WTC11 (cell line): ENCODE measurements at places on chromosomes 12 and 14. TPM values are rescaled to one million over a fixed set of nuclear protein-coding genes. Genes with fewer than 3 reads are reported as not detected.

Gene CCDC196
- total RNA-seq: not detected in 3 replicates

Gene KRT73
- not detected in 3 replicates for total RNA-seq

Gene PSMC1
- total RNA-seq: 75.9 to 92.8 TPM (median 88.9 TPM) in 3 replicates

- H3K36me3 ChIP-seq: peaks cover 17% of the 10 kb centered on the region
- H3K4me1 ChIP-seq: peaks cover 47% of the 10 kb centered on the region
- DNase-seq: no peak
Measured at GRCh38 chr12:50625029-50625925, 120.5 kb downstream of the DIP2B start.

DNA sequence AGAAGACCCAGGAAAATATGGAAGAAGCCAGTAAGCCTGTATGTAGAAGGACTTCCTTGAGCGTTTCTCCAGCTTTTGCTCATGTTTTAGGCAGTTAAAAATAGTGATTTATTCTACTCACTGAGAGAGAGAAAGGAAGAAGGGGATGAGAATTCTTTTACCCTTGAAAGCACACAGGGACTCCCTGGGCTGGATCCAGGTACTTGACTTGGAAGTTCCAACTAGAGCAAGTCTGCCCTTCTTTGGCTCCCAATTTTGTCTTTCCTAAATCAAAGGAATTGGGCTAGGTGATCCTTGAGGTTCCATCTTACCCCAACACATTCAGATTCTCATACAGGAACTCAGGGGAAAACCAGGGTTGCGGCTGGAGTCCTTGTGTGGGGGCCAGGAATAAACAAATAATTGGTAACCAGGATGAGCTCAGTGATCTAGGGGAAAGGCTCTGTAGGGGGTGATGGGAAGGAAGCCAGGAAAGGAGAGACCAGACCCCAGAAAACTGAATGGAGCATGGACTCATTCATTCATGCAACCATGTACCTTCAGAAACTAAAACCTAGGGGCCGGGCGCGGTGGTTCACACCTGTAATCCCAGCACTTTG, 11.5 kb upstream of the ITGA5 start:
- H3K27me3 ChIP-seq: peaks cover 94% of the 10 kb centered on the region
- H3K4me1 ChIP-seq: peaks cover 52% of the 10 kb centered on the region
- H3K4me3 ChIP-seq: no peak overlapping the region
- H3K27ac ChIP-seq: no peak overlapping the region

DNA sequence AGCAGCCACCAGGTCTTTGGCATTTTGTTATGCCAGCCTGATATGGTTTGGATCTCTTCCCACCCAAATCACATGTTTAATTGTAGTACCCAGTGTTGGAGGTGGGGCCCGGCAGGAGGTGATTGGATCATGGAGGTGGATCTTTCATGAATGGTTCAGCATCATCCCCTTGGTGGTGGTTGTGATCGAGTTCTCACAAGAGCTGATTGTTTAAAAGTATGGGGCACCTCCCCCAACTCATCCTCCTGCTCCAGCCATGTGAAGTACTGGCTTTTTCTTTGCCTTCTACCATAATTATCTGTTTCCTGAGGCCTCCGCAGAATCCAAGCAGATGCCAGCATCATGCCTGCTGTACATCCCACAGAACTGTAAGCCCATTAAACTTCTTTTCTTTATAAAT, 12.8 kb upstream of the PRKD1 start:
- DNase-seq: no peak
- H3K4me1 ChIP-seq: peaks cover 22% of the 10 kb centered on the region
- no peak overlapping the region for H3K4me3 ChIP-seq
- no peak overlapping the region for H3K27ac ChIP-seq
- peaks cover 65% of the 10 kb centered on the region for H3K27me3 ChIP-seq

GRCh38 chr12:46917821-46918220, 92.0 kb upstream of the SLC38A4 start:
- no peak overlapping the region for H3K27ac ChIP-seq
- no peaks in the 10 kb centered on the region for H3K27me3 ChIP-seq
- no peaks in the 10 kb centered on the region for H3K4me1 ChIP-seq
- H3K36me3 ChIP-seq: no peaks in the 10 kb centered on the region
- no peak for DNase-seq

DNA sequence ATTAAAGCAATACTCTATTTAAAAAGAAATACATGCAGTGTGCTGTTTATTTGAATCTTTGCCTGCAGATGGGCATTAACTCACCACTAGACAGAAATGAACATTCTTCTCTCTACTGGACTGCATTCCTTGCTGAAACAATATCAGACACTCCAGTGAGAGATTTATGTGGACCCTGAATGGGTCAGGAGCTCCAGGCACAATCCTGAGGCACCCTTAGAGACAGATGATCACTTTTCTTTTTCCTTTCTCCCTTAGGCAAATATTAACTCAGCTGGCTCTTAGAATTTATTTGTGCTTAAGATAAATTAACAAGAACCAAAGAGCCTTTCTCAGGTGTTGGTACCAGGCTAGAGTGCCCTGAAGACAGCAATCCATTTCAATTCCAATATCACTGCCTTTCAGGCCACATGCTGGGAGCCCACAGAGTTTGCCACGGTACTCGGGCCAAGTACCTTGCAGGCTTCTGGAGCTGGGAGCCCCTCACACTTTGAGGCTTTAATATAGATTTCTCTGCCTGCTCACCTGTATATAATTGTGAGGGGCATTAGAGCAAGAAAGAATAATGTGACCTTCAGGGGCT, 173.0 kb downstream of the EMP1 start:
- peaks cover 2% of the 10 kb centered on the region for H3K27me3 ChIP-seq
- no peaks in the 10 kb centered on the region; the same call in 1 of the 2 replicates for H3K4me1 ChIP-seq
- H3K36me3 ChIP-seq: no peaks in the 10 kb centered on the region
- no peak overlapping the region for H3K27ac ChIP-seq
- H3K4me3 ChIP-seq: no peak overlapping the region

- H3K27me3 ChIP-seq: peaks cover 6% of the 10 kb centered on the region
- H3K4me1 ChIP-seq: peaks cover 27% of the 10 kb centered on the region
- H3K36me3 ChIP-seq: peaks cover 47% of the 10 kb centered on the region
- peak; percentile 92 for DNase-seq
Measured at GRCh38 chr14:69766984-69767368, at the start of gene SRSF5. Gene SRSF5 (plus strand): TSS chr14:69767142. CDS start chr14:69768157, 1,015 bp downstream.

GRCh38 chr12:122265476-122265875, 818 bp downstream of the VPS33A start:
- H3K27me3 ChIP-seq: peaks cover 3% of the 10 kb centered on the region; the same call in 1 of the 2 replicates
- peaks cover 18% of the 10 kb centered on the region for H3K36me3 ChIP-seq
- peak overlapping the region; percentile 97 for H3K4me3 ChIP-seq
- H3K27ac ChIP-seq: no peak overlapping the region; the same call in 1 of the 2 replicates
- H3K4me1 ChIP-seq: 0 out of 2 replicates have a peak, but pooled peaks cover 3% of the 10 kb centered on the region
- no peak for DNase-seq

DNA sequence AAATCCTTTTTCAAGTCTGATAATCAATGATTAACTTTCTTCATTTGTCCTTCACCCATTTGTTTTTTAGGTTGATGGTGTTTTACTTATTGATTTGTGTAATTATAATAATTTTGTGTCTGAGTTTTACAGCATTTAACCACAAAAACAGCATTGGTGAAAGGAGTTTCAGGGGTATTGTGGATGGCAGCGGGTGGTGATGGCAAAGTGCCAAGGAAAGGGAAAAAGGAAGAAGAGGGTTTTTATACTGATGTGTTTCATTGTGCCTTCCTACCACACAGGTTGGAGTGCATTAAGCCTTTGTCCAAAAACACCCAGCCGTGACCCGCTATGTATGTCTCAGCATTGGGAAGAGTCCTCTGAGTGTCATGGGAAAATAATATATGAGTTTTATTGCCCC, 150.3 kb downstream of the DAD1 start:
- no peak overlapping the region for H3K4me3 ChIP-seq
- DNase-seq: no peak
- H3K27me3 ChIP-seq: no peaks in the 10 kb centered on the region
- no peaks in the 10 kb centered on the region for H3K36me3 ChIP-seq
- no peaks in the 10 kb centered on the region for H3K4me1 ChIP-seq

DNA sequence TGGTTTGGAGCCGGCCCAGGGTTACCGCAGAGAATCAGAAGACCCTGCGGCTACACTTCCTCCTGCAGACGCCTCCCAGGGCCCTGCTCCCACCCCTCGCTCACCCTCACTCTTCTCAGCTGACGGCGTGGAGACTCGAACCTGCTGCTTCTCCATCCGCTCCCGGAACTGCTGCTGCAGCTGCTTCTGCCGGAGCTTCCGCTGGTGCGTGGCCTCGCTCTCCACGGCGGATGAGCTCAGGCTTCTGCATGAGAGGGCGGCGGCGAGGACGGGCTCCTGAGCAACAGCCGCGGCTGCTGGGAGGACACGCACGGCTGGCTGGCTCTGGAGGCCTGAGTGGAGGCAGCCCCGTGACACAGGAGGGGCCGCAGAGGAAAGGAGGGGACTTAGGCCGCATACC, 33.3 kb downstream of the RAD52 start:
- peak overlapping the region; percentile 78 for H3K27ac ChIP-seq
- peaks cover 69% of the 10 kb centered on the region for H3K36me3 ChIP-seq
- H3K4me3 ChIP-seq: peak overlapping the region; percentile 25; the same call in 1 of the 2 replicates

- no peak for DNase-seq
- peaks cover 2% of the 10 kb centered on the region; the same call in 1 of the 2 replicates for H3K4me1 ChIP-seq
- H3K4me3 ChIP-seq: no peak overlapping the region
- no peaks in the 10 kb centered on the region for H3K36me3 ChIP-seq
Measured at GRCh38 chr12:68497702-68498101, 113.0 kb upstream of the RAP1B start.

DNA sequence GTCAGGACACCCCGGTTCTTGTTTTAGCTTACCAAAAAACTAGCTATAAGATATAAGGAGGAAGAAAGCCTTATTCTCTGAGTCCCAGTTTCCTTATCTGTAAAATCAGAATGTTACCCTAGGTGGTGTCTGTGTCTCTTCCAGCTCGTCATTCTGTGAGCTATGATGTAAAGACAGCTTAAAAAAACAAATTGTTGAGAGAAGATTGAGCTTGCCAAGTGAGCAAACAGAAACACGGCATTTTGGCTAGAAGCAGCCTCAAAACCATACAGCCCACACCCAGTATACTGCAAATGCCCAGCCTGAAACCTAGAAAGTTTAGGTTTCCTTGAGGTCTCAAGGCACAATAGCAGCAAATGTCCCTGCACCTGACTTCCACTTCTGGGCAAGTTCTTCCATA, 151.4 kb downstream of the SSPN start:
- no peaks in the 10 kb centered on the region for H3K27me3 ChIP-seq
- H3K27ac ChIP-seq: no peak overlapping the region
- no peaks in the 10 kb centered on the region for H3K36me3 ChIP-seq
- peaks cover 5% of the 10 kb centered on the region for H3K4me1 ChIP-seq
- DNase-seq: no peak

DNA sequence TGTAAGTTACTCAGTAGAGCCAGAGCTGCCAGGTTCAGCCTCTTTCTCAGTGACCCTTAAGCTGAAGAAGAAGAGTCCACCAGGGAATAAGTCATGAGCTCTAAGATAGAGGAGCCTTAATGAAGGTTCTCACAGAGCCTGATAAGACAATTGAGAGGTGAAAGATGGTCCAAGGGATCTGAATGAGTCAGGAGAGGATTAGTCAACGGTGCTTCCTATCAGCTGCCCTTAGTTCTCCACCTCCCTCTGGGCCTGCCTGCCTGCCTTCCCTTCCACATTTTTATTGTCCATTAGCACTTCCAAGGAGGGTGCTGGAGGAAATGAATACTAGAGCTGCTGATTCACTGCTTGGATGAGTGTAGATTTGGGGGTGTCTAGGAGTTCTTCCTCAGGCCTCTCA, 161.7 kb upstream of the RMST start:
- H3K4me3 ChIP-seq: no peak overlapping the region
- H3K27me3 ChIP-seq: no peaks in the 10 kb centered on the region; the same call in 1 of the 2 replicates
- no peak for DNase-seq
- H3K4me1 ChIP-seq: no peaks in the 10 kb centered on the region
- no peak overlapping the region for H3K27ac ChIP-seq

- H3K4me1 ChIP-seq: peaks cover 8% of the 10 kb centered on the region
- no peaks in the 10 kb centered on the region for H3K27me3 ChIP-seq
Measured at GRCh38 chr14:26216786-26217185, 381.0 kb downstream of the NOVA1 start.

DNA sequence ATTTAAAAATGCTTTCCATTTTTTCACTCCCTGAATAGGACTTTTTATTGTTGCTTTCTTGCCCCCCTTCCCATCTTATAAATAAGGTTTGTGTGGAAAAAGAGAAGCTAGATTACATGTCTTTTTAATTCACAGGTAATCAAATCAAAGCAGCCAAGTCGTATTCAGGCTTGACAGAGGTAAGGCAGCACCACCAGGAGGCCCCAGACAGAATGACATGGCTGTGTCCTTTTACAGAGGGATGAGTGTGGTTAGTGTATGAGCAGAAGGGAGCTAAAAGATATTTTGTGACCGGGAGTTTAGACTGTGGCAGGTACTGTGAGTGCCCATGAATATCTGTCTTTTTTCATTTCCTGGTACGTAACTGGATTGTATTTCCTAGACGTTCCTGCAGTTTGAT, 596.1 kb downstream of the ETNK1 start:
- DNase-seq: peak; percentile 33
- no peaks in the 10 kb centered on the region for H3K36me3 ChIP-seq
- H3K27me3 ChIP-seq: no peaks in the 10 kb centered on the region
- H3K4me1 ChIP-seq: peaks cover 3% of the 10 kb centered on the region

- peaks cover 37% of the 10 kb centered on the region for H3K4me1 ChIP-seq
- no peaks in the 10 kb centered on the region for H3K27me3 ChIP-seq
- peak; percentile 45 for DNase-seq
- H3K27ac ChIP-seq: peak overlapping the region; percentile 77
- H3K4me3 ChIP-seq: peak overlapping the region; percentile 89
Measured at GRCh38 chr12:111597831-111598636, 1.1 kb downstream of the ATXN2 start.

- no peak overlapping the region for H3K4me3 ChIP-seq
- no peak overlapping the region for H3K27ac ChIP-seq
- no peak for DNase-seq
- H3K4me1 ChIP-seq: no peaks in the 10 kb centered on the region
- no peaks in the 10 kb centered on the region; the same call in 1 of the 2 replicates for H3K27me3 ChIP-seq
Measured at GRCh38 chr14:22039938-22040780, 366.5 kb upstream of the OR4E1 start.

GRCh38 chr12:103865151-103865730, 24.2 kb upstream of the NT5DC3 start:
- no peak overlapping the region for H3K4me3 ChIP-seq
- H3K4me1 ChIP-seq: no peaks in the 10 kb centered on the region
- no peak for DNase-seq
- no peaks in the 10 kb centered on the region for H3K27me3 ChIP-seq
